ENCODE measurements at places on chromosomes 13 and 19.
A peak's percentile ranks its signal among the peaks of the same experiment; 100 is the strongest.

- no peak for ATAC-seq
These were observed 26.6 kb upstream of the DGKH start for GRCh38 chr13:42021851-42022250.

DNA sequence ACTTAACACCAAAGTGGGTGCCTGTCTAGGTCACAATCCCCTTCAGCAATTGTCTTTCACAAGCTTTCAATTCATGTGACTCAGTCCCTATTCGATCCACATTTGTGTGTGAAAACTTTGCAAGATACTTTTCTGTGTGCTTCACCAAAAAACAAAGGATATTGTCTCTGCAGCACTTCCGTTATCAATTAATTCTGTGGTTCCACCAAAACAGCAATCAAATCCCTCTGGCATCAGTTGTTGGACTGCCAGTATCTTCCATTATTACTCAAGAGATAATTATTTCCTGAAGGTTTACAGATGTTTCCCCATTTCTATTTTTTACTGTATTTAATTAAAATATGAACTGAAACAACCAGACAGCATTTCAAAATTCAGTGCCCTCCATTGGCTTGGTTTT, 481.4 kb downstream of the SUCLA2 start:
- no peak for ATAC-seq

DNA sequence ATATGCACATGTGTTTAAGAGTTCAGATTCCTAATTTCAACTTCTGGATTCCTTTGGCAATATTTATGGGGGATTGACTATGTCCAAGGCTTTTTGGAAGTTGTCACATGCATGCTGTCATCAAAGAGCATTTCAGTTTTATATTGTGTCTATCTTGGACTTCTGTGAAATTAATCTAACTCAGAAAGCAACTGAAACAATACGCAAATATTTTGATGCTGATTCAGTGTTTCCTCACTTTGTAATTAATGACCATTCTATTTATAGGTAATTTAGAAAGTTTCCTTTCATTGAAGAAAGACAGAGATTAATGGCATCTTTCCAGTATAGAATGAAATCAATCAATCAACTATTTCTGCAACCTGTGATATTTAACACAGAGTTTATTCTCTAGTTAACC, 550.1 kb downstream of the PCDH9 start:
- ATAC-seq: no peak

- peak; percentile 37 for ATAC-seq
These were observed 657 bp downstream of the ZNF550 start for GRCh38 chr19:57559008-57559403.

DNA sequence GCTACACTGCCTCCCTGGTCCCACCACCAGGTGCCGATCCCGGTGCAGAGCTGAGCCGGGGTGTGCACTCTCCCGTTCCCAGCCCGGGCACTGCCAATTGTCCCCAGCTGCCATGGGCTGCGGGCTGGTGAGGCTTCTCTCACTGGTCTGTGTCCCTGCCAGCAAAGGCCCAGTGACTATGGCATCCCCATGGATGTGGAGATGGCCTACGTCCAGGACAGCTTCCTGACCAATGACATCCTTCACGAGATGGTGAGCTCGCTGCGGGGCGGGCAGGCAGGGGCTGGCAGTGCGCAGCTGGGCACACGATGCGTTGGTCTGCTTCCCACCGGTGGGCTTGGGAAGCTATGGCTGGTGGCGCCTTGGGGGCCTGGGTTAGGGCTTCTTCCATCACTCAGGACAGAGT, 14.6 kb downstream of the MPND start:
- no peak for ATAC-seq

- peak; percentile 49 for ATAC-seq
These were observed 84.3 kb upstream of the UBL3 start for GRCh38 chr13:29934531-29935308.

DNA sequence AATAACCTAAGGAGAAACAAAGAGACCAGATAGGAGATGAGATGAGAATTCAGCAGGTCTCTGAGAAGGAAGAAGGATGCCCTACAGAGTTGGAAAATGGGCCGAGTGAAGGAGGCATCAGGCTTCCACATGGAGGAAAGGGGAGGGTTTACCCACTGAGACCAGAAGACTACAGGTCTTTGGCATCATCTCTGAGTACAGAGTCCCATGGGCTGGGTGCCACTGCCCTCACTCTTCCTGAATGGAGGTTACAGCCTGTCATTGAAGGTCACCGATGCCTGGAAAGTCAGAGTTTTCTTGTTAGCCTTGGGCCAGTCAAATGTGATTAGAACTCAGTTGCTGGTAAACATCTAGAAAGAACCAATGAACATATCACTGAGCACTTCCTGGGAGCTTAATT, 9.9 kb downstream of the ZNF302 start:
- no peak for ATAC-seq

- ATAC-seq: no peak
These were observed 524.7 kb downstream of the GPC5 start for GRCh38 chr13:91922969-91923592.

DNA sequence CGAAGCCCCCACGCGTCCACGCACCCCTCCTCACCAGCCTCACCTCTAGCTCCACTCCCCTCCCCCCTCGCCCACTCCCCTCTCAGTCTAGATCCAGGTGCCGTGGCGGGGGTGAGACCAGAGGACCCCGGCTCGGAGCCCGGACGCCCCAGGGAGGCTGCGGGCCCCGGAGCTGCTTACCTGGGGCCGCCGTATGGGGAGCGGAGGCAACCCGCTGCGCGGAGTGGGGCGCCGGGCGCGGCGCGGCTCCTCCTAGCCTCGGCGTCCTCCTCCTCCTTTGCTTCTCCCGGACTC, 353 bp downstream of the ENOX1 start:
- no peak for ATAC-seq

DNA sequence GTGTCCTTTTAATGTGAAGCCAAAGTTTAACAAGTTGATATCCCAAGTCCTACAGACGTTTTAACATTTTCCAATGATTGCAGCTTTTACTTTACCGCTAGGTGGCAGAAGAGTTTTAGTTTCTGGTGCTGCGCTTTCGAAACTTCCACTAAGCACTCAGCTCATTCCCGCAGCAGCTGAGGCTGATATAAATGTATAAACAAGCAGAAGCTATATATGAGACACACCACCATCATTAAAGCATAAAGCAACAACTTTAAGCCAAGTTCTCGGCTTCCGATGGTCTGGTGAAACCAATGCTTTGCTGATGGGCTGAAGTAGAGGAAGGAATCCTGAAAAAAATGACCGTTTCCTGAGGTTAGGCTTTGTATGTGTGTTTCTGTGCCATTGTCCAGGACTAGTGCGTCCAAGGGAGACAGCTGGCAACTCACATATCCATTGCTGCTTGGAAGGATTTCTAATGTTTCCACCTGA, 753.9 kb downstream of the OLFM4 start:
- no peak for ATAC-seq

DNA sequence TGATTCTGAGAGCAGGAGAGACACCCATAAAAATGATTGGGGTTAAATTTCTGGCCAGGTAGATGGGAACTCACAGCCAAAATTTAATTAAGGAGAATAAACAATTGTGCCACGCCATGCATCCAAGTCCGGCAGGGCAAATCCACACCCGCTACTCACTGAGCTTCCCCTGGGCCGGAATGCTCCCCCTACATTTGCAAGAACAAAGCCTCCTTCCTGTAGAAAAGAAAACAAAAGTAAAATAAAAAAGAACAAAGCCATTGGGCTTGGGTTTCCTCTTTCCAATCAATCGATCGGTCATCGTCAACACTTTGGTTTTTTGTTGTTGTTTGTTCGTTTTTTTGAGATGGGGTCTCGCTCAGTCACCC, 30.2 kb upstream of the TFDP1 start:
- ATAC-seq: no peak

DNA sequence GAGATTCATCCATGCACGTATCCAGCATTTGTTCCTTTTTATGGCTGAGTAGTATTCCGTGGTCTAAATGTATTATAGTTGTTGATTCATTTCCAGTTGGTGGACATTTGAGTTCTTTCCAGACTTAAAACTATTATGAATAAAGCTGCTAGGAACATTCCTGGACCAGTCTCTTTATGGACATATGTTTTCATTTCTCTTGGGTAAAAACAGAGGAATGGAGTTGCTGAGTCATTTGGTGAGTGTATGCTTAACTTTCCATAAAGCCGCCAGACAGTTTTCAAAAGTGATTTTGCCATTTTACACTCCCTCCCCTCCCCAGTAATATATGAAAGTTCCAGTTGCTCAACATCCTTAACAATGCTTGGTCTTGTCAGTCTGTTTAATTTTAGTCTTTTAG, 116.4 kb downstream of the TSHZ3 start:
- no peak for ATAC-seq

DNA sequence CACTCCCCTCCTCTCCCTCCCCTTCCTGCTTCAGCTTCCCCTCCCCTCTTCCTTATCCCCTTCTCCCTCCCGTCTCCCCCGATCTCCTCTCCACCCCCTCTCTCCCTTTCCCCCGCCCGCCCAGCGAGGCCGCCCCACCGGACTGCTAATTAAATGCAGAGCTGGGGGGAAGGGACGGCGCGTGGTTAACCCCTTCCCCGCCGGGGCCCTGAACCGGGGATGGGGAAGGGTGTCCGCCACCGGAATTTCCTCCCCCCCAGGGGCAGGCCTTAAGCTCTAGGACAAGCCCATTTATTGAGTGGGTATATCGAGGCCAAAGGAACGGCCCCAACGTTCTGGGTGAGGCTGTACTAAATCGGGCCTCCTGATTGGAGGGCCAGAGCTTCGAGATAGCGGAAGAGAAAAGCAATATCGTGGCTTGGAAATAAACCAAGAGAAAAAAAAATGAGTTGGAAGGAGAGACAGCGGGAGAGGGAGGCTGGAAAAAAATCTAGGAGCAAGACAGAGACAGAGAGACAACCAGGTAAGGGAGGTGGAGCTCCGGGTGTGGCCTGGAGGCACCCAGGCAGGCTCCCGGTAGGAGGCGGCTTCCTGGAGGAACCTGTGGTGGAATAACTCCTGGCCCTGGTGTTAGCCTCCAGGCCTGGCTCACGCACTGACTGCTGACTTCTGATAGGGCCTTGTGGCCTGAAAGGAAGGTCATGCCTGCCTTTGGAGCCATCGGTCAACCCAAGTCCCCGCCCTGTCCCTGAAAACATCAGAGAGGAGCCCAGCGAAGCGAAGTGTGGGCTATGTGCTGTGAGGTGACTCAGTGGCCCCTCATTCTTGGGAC, 11.6 kb upstream of the JUND start:
- ATAC-seq: peak; percentile 47

DNA sequence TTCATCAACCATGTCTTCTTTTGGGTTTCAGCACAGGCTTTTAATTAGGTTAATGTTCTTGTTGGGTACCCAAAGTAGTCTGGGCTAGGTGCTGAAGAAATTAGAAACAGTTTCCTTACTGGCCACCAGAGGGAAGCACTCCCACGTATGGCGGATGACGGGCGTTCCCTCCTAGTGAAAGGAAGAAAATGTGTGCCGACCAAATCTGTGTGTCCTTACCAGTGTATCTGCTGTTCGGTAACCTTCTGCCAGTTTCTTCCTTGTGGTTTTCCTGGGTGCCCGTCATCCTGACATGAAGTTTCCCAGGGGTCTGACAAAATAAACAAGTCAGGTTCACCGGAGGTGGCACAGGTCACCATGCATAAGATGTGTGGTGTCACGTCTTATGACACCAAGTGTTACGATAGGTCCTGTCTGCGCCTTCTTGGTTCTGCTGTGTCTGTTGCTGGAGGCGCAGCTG, 6.0 kb upstream of the WDR88 start:
- ATAC-seq: peak; percentile 86

DNA sequence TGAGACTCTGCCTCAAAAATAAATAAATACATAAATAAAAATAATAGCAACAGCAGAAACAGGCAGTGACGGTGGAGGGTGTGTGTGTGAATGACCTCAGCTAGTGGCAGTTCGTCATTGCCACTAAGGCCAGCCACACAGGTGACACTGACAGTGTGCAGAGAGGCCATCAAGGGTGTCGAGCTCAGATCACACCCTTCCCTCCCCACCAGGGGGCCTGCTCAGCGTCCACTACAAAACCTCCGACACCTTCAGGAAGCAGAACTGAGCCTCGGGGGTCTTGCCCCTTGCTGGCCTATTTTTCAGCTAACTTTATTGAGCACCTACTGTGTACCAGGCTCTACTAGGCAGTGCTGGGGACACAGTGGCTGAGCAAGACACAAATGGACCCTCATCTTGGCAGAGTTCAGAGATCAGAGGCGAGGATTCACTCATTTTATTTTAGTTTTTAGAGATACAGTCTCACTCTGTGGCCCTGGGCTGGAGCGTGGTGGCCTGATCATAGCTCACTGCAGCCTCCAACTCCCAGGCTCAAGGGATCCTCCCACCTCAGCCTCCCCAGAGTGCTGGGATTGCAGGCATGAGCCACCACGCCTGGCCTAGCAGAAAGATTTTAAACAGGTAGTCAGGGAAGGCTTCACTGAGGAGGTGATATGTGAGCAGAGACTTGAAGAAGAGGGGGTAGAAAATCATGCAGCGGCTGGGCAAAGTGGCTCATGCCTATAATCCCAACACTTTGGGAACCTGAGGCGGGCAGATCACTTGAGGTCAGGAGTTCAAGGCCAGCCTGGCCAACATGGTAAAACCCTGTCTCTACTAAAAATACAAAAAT, 30.3 kb upstream of the SEMA6B start:
- ATAC-seq: no peak

DNA sequence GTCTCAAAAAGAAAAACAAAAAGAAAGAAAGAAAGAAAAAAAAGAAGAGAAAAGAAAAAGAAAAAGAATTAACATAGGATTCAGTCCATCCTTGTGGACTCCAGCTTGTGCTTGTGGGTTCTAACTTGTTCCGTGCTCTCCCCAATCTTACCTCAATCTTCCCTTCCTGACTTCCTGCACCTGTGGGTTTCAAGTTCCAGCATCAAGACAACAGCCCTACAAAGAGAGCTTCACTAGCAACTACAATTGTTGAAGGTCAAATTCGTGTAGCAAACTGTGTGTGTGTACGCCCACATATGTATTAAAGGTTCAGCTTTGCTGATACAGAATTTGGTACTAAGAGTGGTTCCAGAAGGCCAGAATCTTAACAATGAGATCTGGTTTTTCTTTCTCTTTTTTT, 25.3 kb downstream of the FXYD5 start:
- ATAC-seq: no peak

DNA sequence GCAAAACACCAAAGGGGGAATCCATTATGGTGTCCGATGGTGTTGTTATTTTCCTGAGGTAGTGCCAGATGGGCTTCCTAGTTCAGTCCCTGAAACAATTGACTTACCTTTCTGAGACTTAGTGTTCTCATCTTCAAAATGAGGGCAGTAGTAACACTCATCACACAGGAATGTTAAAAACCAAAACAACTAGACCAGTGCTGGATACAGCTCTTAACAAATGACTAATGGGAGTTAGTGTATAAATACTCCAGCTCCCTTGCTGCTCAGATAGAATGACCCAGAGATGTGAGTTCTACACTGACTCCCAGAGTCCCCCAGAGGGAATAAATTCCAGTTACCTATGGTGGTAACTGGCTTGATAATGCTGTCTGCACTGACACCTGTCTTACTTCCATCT, 49.9 kb downstream of the MBD3L2B start:
- peak; percentile 44 for ATAC-seq

DNA sequence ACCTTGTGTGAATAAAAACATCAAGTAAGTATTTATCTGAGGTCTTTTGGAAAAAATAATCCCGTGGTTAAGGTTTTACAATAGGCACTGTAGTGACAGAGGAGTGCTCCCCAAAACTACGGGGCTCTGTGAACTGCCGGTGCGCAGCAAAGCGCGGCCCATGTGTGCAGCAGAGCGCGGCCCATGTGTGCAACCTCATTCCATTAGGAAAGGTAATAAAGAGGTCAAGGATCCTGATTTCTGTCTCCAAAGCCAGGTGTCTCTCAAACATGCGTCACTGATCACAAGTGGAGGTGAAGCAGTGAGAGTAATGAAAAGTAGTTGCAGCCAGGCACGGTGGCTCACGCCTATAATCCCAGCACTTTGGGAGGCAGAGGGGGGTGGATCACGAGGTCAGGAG, 58.7 kb downstream of the MRPL57 start:
- no peak for ATAC-seq

- ATAC-seq: no peak
These were observed 258.5 kb downstream of the DLEU7 start for GRCh38 chr13:50584856-50585580.
